Body of pancreas (tissue), 4 donors: ENCODE measurements at places on chromosomes 1 and 21. TPM values are rescaled to one million over a fixed set of nuclear protein-coding genes. Genes with fewer than 3 reads are reported as not detected.
A peak's percentile ranks its signal among the peaks of the same experiment; 100 is the strongest.

GRCh38 chr1:118204648-118205047, 19.6 kb upstream of the SPAG17 start:
- no peak for DNase-seq

- DNase-seq, result no peak
These were observed 68.2 kb upstream of the KCNJ6 start for GRCh38 chr21:37984416-37984815.

GRCh38 chr1:154539486-154540483, 18.7 kb downstream of the UBE2Q1 start:
- no peak for DNase-seq

GRCh38 chr1:212976586-212976985, 26.2 kb downstream of the VASH2 start:
- no peak for DNase-seq

DNA sequence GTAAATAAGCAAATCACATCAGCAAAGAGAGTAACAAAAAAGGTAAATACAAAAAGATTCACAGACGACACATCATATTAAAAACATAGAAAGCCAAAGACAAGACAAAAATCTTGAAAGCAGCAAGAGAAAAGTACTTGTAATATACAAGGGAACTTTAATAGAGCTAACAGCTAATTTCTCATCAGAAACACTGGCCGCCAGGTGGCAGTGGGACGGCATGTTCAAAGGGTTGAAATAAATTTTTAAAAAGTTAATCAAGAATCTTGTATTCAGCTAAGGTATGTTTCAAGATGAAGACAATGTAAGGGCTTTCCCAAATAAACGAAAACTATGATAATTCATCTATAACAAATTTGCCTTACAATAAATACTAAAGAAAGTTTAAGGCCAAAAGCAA, 358.1 kb downstream of the LRRIQ3 start:
- DNase-seq, result no peak

DNA sequence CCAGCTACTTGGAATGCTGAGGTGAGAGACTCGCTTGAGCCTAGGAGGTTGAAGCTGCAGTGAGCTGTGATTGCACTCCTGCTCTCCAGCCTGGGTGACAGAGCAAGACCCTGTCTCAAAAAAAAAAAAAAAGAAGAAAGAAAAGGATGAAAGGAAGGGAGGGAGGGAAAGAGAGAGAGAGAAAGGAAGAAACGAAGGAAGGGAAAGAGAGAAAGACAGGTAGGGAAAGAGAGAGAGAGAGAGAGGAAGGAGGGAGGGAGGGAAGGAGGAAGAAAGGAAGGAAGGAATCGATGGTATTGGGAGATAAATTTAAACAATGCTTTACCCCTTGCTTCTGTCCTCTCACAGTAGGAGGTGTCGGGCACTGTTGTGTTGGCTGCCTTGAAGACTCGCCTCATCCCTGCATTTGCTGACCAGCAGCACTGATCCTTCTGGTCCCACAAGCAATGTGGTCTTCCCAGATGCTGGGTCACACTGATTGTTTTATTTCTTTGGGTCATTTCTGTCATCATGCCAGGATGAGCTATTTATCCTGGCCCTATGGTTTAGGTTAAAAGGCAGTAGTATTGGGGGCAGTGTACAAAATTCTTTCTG, 30.9 kb downstream of the GPR137B start:
- DNase-seq, result no peak

DNA sequence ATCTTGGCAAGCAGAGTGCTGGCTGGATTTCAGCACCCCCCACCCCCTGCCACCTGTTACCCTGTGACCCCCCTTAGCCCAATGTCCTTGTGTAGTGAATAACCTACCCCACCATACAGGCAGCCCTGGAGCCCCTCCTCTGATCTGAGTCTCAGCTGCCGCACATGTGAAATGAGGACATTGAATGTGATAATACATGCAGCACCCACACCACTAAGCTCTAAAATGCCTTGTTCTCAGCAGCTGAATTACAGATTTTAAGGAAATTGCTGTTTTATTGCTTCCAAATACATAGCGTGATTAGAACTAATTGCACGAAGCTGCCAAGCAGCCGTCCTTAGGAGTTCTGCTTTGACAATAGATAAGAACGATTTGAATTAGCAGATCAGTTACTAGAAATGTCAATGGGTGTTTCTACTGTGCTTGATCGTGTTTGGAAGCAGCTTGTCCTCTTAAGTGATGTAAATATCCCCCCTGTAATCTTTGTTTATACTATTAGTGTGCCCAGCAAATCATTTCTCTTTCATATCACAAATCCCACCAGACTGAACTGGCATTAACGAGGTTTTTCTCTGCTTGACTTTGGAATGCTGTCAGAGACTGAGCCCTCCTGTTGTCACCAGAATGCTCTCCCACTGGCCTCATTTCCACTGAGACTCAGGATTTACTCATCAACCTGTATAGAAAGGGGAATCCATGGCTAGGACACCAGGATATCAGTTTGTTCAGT, 4.9 kb downstream of the SLAMF8 start:
- DNase-seq, result no peak

- peak; percentile 28 for DNase-seq
These were observed 4.7 kb downstream of the OLFML2B start for GRCh38 chr1:162019006-162019405.

DNA sequence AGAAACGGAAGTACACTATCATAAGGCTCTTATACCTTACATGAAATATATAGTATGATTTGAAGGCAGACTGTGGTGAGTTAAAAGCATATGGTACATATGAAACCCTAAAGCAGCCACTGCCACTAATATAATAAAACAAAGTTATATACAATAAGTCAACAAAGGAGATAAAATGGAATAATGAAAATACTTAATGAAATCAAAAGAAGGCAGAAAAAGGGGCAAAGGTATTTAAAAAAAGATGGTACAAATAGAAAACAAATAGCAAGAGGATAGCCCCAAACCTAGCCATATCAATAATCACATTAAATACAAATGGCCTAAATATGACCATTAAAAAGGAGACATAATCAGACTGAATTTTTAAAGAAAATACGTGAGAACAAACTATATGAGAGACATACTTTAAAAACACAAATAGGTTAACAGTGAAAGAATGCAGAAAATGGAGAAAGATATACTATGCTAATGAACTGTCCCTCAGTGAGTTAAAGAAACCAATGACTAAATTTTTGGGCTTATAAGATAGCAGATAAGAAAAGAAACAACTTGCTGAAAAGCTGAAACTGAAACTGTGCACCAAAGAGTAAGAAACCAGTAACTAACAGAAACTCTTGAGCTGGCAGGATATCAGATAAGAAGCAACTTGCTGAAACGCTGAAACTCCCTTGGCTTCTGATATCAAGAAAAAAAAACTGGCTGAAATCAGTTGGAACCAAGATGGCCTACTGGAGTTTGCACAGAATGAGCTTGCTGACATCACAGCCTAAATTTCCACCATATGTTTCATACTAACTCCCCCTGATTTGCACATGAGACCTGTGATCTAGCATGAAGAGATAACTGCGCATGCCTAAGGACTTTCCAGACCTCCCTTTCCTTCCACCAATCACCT, 44.3 kb upstream of the IL10 start:
- DNase-seq, result no peak

DNA sequence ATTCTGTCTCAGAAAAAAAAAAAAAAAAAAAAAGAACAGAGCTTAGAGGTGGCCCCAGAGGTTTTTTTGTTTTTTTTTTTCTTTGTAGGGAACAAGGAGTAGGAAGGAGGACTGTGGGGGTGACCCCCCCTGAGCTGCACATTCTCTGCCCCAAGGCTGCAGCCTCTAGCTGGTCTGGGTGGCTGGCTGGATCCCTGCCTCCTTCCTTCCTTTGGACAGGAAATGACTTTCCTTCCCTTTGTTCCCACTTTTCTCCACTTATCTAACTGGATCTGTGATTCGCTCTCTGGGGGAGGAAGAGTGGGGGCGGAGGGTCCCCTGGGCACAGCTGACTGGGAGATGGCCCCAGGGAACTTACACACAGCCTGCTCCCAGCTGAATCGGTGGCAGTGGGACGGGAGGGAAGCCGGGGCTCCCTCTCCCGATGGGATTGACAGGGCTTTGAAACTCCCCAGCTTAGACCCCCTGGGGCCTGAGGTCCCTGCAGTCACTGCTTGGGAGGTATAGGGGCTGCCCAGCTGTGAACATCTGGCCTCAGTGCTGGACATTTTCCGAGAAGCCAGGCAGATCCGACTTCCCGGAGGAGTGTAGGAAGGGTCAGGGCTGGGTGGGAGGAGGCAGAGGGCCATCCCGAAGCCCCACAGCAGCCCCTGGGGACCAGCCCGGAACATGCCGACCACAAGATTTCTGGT, 2.1 kb downstream of the FBLIM1 start:
- DNase-seq, result peak; percentile 31

GRCh38 chr1:167784876-167785550, 63.2 kb downstream of the MPZL1 start:
- no peak for DNase-seq

DNA sequence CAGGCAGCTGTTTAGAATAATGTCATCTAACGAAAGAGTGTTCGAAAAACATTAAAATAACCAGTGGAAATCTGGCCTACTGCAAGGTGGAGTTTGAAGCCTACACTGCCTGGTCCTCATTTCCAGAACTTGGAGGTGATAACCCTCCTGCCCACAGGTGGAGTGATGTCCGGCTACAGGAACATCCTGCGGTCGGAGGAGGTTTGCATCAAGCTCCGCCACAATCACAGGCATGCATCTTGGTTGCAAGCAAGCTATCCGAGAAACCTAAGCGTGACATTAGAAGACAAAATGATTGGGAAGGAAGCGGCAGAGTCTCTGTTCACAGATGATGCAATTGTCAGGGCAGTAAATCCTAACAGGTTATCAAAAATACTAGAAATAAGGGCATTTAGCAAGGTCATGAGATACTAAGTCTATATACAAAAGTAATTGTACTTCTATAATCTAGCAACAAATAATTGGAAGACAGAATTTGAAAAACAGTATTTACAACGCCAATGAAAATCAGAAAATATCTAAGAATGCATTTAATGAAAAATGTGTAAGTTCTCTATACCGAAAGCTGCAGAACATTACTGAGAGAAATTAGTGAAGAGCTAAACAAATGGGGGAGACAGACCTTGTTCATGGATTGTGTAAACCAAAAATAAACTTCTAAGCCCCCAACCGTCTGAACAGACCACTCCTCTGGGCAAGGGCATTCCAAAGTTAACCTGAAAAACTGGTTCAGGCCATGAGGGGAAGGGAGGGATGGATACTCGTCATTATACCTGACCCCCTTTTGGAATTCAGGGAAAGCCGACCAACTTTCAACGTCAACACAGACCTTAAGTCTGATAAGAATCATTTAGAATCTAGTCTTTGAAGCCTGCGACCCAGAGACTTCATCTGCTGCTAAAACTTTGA, 4.7 kb upstream of the SLC19A1 start:
- DNase-seq, result no peak

- no peak for DNase-seq
These were observed 428.4 kb downstream of the PTPRU start for GRCh38 chr1:29664711-29665110.

Gene TRPM2
- total RNA-seq, result 2.3 TPM

Gene ELAPOR1
- 84.7 TPM for total RNA-seq

Gene CD5L
- not detected for total RNA-seq

Gene PSMA5
- 8.6 TPM for total RNA-seq

Gene PRMT6
- 8.9 TPM for total RNA-seq

Gene HCRTR1
- not detected for total RNA-seq

Gene SMIM12
- total RNA-seq, result 22.1 TPM
